ENCODE measurements at places on chromosomes 12 and 14.

DNA sequence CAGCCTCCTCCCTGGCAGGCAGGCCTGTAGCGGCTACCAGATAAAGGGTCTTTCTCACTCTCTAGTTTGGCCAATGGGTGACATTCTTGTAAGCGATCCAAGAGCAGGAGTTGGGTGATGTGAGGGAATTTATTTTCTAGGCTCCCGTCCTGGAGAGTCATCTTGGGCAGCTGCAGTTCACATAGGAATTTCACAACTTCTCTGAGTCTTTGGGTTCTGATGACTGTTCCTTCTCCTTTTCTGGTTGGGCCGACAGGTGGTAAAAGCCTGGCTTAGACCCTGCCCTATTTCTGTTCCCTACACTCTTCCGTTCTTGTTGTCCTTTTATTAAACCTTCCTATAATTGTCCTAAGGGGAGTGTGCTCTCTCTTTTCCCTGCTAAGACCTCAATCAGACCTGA, 42.6 kb upstream of the POC1B start:
- DNase-seq: no peak

DNA sequence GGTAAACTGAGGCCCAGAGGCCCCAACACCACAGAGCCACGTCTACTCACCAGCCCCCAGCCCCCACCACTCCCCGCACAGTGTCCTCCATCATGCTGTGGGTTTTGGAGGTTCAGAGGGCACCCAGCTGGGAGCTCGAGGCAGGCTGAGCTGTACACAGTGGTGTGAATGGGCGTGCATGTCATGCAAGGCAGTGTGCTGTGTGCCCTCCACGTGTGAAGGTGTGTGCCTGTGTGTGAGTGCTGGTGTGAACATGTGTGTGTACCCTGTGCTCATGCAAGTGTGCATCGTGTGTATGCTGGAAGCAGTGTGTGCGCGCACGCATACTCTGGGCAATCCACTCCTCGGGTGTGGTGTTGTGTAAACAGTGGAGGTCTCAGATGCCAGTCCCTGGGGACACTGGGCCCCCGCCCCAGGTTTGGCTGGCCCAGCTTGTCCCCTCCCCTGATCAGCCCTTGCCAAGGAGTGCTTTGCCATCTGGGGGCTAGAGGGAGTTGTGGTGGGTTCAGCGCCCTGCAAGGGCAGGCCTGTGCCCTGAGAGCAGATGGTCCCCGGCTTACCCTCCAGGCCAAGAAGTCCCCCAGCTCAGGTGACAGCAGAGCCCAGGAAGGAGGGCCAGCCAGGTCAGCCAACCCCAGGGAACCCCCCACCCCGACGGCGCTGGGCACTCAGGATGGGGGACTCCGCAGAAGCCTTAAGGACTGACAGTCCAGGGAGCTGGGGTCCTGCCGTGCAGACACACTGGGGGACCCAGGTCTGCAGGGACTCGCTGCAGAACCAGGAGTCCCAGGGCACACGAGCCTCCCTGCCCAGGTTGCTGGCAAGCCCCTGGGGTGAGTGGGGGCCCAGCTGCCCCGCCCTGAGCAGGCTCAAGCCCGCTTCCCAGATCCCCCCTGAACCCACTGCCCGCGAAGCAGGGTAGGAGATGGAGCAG, 23.8 kb upstream of the GPR132 start:
- DNase-seq: no peak

- DNase-seq: no peak
These were observed 3.0 kb downstream of the IFI27 start for GRCh38 chr14:94113490-94113889.

DNA sequence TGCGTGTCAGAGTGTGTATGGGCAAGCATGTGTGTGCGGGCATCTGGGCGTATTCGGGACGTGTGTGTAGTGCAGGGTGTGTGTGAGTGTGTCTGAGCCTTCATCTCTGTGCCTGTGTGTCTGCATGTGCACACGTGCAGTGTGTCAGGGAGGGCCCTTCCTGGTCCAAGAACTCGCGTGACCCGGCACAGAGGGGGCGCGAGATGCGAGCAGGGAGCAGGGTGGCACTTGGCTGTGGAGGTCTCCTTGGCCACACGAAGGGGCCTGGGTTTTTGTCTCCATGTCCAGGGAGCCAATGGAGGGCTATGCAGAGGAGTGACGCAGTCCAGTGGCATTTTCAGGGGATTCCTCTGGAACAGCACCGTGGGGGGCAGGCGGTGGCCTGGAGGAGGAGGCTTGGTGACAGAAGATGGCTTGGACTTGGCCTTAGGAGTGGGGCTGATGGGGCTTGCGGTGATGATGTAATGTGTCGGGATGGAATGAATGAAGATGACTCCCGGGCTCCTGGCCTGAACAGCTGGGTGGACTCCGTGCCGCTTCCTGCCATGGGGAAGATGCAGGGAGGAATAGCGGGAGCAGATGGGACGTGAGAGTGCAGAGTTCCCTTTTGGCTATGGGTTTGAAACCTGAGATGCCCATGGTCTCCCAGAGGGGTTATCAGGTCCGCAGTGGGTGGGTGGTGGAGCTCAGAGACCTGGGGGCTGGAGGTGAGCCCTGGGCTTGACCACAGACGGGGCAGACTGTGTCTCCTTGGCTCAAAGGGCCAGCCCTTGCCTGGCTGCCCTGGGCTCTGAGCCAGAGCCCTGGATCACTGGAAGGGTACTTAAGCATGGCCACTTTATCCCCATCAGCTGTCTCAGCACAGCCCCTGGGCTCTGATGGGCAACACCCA, 208.3 kb downstream of the PHETA1 start:
- DNase-seq: no peak

- DNase-seq: no peak
These were observed 473 bp upstream of the TMEM19 start for GRCh38 chr12:71685312-71685906.

DNA sequence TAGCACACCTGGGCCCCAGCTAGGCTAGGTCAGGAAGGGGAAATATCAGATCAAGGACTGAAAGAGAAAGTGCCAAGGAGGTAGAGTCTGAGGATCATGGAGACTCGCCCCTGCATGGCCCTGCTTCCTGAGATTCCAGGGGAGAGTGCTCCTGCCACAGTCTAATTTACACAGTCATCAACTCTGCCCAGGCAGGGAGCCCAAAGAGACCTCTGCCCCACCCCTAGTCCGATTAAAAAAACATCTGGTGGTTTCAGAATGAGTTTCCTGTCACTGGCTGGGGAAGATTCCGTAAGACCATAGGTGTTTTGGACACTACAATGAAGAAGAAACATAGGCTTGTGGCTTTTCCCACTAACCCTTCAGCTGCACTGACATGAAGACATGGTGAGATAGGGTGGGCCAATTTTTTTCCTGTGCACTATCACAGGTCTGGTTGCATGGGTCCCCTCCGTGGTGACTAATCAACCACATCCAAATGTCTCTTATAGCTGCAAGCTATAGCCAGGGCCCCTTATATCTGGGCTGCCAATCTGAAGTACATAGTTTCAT, 31.5 kb upstream of the GZMB start:
- DNase-seq: peak; percentile 74

DNA sequence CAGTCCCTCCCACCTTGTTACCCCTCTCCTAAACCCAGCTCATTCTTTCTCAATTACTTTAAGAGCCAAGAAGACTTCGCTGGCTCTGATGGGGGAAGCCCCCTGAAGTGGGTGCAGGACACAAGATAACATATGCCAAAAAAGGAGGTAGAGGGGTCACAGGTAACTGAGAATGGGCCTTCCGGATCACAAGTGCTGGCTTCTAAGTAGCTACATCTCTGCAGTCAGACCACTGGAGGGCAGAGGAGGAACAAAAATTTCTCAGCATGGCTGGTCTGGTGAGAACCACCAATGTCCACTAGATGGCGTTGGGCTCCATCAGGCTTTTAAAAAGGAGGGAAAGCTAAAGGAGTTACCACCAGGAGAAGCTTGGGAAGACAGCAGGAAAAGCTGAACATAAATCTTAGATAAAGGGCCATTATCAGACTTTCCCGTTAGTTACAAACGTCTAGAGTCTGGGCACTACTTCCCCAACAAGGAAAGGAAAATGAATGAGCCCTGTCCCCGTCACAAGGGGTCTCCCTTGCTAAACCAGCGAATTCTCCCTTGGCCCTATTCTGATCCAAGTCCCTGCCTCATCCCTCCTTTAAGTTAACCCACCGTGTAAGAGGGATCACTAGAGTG, 11.6 kb upstream of the CDH24 start:
- DNase-seq: peak; percentile 90

DNA sequence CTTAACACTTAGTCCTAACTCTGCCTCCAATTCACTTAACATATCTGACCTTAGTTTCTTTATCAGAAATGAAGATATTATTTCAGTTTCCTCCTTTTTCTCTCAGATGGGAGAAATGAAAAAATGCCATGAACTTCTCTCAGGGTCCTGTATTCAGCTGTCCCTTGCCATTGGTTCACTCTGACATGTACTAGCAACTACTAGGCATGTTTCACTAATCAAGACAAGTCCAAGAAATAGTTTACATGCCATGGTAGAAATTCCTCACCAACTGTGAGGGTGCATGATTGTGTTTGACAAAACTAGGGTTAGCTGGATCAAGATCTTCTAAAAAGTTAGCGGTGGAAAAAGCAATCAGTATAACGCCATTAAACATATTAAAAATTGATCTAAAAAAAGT, 7.0 kb upstream of the ATXN7L3B start:
- no peak for DNase-seq

GRCh38 chr14:100350276-100350926, 27.3 kb downstream of the SLC25A47 start:
- DNase-seq: no peak

GRCh38 chr12:72546106-72546505, 273.9 kb downstream of the TRHDE start:
- no peak for DNase-seq
